ENCODE measurements at places on chromosomes 7 and 10.
A peak's percentile ranks its signal among the peaks of the same experiment; 100 is the strongest.

GRCh38 chr7:103784646-103785286 lies 204.7 kb downstream of the RELN start:
- DNase-seq = no peak

DNA sequence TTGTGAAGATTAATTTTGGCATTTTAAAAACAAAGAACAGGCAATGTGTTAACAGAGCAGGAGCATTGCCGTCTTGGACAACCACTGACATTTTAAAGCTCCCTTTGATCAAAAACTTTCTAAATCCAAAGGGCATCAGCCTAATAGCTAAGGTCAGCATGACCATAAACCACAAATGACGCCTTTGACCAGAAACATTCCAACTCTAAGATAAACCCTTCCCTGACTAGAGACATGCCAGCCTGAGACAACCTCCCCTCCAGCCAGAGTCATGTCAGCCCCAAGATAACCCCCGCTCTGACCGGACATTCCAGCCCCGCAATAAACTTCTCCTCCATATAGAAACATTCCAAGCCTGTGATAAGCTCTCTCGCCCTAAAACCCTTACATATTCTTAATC lies 949.4 kb upstream of the POT1 start:
- DNase-seq = no peak

DNA sequence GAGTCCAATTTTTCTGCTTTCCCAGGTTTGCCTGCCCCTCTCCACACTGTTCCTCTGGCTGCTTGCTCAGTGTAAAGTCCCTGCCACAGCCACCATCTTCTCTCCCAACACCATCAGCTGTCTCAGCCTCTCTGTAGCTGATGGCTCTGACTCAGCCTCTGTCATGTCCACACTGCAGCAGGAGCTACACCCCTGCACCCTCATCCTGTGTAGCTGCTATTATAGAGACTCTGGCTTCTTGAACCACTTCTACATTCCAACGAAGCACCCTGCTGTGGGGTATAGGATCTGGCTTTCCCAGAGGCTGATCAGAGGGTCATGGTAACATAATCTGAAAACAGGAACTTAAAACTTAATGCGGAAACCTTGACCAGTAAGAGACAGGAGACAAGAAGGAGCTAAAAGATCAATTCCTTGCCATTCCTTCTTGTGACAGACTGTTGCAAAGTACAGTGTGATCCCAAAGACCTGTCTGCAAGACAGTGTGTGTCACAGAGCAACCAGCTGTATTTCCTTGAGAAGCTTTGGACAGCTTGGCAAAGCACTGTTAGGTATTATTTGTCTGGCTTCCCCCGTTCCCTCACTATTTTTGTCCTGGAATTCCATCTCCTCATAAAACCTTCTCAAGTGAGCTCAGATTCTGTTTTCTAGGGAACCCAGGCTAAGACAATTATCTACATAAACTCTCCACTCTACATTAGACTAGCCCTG lies 42.3 kb downstream of the NRCAM start:
- peak; percentile 36 for DNase-seq

GRCh38 chr7:25173184-25173583 lies 48.1 kb upstream of the CYCS start:
- DNase-seq = no peak

DNA sequence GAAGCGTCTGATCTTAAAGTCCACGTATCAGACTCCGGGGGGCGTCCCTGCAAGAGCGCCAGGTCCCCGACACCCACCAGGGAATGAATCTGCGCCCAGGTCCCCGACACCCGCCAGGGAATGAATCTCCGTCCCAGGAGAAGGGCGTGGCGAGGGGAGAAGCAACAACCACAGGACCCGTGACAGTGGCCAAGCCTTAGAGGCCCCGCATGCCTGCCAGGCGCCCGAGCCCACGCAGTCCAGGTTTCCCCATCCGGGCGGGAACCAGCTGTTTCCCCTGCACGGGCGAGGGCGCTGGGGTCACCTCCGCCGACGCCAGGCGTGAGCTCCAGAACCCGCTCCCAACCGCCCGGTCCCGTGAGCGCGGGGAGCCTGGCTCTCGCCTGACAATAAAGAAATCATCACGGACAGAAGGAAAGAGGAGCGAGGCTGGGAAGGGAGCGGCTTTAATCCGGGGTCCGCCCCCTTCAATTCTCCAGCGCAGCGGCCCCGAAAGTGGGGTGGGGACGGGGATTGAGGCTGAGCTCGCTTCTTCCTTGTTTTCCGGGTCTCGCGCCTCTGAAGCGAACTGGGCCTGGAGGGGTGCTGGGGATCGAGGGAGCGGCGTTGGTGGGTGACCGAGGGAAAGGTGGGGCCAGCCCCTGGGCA lies 29.0 kb upstream of the BMS1 start:
- DNase-seq = no peak

- DNase-seq = no peak
These were observed 12.7 kb downstream of the PTF1A start for GRCh38 chr10:23204773-23205172.

DNA sequence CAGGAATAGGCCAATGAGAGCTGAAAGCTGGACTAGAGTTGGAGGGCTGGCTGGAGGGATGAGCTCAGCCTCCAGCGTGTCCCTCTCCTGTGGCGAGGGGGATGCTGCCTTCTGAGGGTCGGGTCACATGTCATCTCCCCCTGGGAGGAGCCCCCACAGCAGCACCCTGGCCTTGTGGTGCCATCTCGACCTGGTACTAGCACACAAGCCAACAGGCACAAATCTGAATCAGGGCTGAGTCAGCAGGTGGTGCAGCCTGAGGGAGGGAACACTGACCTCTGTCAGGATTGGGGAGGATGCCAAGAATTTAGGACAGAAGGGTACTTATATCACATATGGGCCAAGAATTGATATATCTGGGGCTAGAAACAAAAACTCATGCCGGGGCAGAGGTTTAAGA lies 280.4 kb downstream of the CELF2 start:
- peak; percentile 14 for DNase-seq

GRCh38 chr10:48902096-48902495 lies 37.5 kb downstream of the LRRC18 start:
- no peak for DNase-seq

DNA sequence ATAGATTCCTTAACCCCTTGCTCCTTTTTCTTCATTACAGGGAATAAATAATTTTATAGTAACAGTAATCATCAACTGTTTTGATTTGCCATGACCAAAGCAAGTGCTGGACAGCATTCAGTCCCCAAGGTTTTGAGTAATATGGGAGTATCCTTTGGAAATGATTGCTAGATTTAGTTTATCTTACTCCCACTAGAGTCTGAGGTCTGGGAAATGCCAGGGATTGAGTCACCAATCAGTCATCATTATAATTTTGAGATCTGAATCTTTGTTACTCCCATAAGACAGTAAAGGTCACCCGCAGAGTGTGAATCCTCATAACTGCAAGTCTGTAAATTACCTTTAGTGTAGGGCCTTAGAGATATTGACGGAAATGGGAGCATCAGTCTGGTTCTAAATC lies 133.7 kb upstream of the SEMA3E start:
- DNase-seq = no peak

- no peak for DNase-seq
These were observed 448 bp upstream of the PTER start for GRCh38 chr10:16436367-16436757.

DNA sequence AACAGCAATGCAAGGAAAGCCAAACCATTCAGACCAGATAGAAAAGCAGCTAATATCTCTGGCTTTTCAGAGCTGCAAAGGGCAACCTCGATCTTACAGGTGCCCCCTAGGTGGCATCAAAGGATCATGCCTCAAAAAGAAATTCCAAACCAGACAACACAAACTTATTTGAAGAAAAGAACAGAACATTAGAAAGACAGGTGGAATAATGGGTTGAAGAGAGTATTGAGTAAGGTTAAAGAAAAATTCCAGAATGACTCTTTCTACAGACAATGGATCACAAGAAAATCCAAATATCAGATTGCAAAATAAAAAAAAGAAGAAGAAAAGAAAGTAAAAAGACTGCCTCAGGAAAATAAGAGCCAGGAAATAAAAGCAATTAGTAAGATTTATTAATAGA lies 213.7 kb downstream of the ELMO1 start:
- DNase-seq = peak; percentile 24

GRCh38 chr7:36137258-36137657 lies 15.8 kb upstream of the EEPD1 start:
- DNase-seq = no peak

GRCh38 chr7:20784388-20785156 lies 2.1 kb downstream of the SP8 start:
- no peak for DNase-seq
